Activated T-helper 1 cell treated with Interleukin-2 at 50 U/mL for 16 hours (primary cell): ENCODE measurements at places on chromosomes 16 and 17.

DNA sequence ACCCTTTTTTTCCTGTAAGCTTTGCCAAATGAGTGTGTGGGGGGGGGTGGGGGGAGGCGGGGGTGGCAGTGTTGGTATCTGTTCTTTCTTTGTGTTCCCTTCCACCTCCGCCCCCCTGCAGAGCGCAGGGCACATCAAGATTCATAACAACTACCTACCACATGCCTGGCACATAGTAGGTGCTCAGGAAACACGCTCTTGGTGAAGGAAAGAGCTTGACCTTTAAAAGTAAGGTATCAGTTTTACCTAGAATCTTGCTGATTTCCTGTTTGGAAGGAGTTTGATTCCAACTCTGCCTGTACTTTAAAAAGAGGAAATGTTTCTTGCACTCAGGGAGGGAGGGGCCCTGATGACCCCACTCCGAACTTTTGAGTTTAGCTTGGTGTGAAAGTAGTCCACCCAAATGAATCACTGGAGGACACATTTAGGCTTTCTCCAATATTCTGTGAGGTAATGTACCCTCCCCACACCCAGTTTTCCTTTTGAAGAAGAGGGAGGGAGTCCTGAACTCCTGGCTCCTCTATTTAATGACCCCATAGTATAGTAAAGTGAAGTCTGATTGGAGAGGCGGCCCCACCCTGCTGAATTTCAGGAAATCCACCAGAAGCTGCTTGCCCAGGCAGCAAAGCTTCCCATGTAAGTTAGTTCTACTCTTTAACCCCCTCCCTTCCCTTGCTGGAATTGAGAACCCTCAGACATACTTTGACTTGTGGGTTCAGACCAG, 560 bp upstream of the FAM20A start:
- DNase-seq = no peak

DNA sequence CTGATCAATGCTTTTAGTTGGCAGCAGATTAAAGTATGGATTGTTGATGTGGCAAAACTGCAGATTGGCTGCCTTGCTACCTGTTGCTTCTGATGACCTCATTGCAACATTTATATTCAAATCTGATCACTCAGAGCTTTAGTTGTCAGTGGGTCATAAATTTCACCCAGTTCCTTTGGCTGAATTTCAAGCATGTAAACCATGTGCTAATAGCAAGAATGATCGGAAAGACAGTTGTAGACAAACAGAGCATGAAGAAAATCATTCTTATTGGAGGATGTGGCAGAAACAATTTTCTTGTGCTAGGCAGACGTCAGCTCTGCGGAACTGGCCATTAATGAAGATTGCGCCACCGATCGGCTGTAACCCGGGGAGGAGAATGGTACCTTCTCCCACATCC, 346.6 kb upstream of the EEF2KMT start:
- DNase-seq = no peak

- DNase-seq = no peak
Observed at GRCh38 chr16:53094013-53094630, 39.3 kb downstream of the CHD9 start.

GRCh38 chr16:74271872-74272271, 24.7 kb upstream of the PSMD7 start:
- DNase-seq = no peak
